Calu3 (cell line): ENCODE measurements at places on chromosomes 7 and 10. TPM values are rescaled to one million over a fixed set of nuclear protein-coding genes. Genes with fewer than 3 reads are reported as not detected.

RAB19 gene
- total RNA-seq, result 4.7 and 7.1 TPM in 2 replicates

RADIL gene
- 0.83 and 1.8 TPM in 2 replicates for total RNA-seq

BTRC gene
- total RNA-seq, result 7.9 and 10.8 TPM in 2 replicates

CDH23 gene
- 0.07 and 0.12 TPM in 2 replicates for total RNA-seq
